ENCODE measurements at places on chromosomes 13 and 19.

DNA sequence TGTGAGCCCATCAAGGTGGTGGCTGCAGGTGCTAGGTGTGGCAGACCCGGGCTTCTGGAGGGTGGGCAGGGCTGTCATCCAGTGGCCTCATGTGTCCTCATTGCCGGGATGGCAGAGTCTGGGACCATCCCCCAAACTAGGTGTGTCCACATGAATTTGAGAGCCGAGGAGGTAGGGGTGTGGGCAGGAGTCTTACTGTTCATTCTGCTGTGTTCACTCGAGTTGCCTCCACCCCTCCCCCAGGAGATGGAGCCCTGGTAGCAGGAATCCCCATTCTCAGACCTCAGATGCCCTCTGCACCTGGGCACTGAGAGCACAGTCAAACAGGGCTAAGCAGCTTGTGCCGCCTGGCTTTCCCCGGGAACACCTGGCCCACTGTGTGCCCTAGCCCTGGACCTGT lies 22.4 kb downstream of the NAXD start:
- DNase-seq = no peak

- DNase-seq = peak; percentile 20
Observed at GRCh38 chr19:18785179-18786124, 5.7 kb downstream of the COMP start.

DNA sequence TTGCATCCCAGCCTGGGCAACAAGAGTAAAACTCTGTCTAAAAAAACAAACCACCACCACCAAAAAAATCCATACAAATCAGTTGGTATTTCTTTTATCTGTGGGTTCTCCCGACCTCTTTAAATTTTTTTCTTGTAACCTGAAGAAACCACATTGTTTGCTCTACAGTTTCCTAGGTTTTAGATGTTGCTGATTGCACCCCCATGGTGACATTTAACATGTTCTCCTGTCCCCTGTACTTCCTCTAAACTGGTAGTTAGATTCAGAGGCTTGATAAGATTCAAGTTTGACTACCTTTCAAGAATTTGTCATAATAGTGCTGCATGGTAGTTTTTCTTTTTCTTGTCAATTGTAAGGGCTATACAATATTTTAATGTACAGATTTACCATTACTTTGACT lies 24.0 kb downstream of the ALG5 start:
- no peak for DNase-seq

DNA sequence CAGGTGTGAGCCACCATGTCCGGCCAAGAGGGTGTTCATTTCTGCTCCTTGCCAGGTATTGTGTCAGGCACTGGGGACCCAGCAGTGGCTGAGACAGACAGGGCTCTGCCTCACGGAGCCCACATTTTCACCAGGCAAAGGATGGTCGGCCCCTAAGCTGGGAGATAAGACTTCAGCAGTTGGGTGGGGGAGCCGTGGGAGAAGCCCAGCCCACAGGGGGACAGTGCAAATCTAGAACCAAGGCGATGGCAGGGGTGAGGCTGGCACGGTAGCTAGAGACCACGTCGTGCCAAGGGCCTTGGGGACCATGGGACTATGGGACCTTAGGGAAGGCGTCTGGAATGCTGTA lies 8.3 kb downstream of the LSR start:
- no peak for DNase-seq

DNA sequence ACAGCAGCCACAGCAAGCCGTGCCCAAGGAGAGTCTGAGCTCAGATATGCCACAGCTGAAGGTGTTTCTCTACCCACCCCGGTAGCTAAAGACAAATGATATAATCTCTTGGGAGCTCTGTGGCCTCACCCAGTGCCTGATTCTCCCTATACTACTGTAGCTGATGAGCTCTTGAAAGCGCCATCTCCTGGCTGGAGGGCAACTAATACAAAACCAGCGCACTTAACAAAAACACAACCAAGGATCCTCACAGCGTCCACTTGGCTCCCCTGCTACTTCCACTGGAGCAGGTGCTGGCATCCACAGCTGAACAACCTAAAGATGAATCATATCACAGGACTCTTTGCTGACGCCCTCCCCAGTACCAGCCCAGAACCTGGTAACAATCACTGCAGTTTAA lies 1212.0 kb downstream of the PCDH17 start:
- DNase-seq = no peak

- no peak for DNase-seq
Observed at GRCh38 chr19:50702158-50702870, 17.3 kb downstream of the SHANK1 start.

- no peak for DNase-seq
Observed at GRCh38 chr19:5020368-5020767, 51.5 kb downstream of the KDM4B start.

DNA sequence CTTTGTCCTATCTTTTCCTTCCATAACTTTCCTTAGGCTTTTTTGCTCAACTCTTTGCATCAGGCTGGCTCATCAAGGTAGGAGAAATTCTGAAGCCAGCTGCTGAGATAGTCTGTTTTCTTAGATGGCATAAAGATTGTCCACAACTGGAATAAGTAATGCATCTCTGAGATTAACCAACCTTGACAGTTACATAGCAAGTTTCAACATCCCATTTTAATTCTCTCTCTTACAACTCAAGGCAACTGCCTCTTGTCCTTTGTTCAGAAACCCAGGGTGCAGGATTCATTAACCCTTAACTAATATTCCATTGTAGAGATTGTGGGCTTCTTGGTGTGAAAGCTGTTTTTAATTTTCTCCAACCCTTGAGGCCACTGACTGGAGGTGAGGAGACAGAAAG lies 239.2 kb downstream of the LACC1 start:
- DNase-seq = no peak

DNA sequence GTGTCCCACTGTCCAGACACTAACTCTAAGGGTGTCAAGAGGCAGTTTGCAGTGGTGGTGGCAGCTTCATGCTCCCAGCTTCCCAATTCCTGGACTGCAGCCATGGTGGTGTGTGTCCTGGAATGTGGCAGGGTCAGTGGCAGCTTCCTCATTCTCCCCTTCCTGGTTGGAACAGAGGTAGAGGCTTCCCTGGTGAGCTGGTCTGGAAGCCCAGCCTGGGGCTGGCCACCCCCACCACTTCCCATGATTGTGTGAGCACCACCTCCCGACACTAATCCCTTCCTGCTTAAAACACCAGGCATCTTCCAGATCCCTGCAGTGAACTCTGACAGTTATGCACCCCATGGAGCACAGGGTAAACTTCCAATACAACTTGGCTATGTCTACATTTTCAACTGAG lies 134.9 kb downstream of the RAP2A start:
- DNase-seq = no peak

GRCh38 chr13:25840261-25840660 lies 211.6 kb downstream of the SHISA2 start:
- no peak for DNase-seq

DNA sequence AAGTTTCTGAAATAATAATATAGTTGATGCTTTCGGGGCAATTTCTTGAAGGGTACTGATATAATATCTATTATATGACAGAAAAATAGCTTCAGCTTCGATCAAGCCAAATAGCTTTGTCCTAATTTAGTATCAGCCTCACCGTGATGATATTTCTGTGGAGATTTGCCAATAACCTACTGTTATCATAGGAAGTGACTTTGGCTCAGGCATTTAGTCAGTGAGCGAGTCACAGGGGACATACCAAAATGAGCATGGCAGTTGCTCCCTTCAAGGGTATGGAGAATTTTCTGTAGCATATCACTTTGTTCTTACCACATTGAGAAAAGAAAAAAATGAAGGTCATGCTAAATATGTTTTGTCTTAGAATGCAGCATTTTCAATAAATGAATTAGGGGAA lies 767.6 kb upstream of the SLITRK1 start:
- no peak for DNase-seq

DNA sequence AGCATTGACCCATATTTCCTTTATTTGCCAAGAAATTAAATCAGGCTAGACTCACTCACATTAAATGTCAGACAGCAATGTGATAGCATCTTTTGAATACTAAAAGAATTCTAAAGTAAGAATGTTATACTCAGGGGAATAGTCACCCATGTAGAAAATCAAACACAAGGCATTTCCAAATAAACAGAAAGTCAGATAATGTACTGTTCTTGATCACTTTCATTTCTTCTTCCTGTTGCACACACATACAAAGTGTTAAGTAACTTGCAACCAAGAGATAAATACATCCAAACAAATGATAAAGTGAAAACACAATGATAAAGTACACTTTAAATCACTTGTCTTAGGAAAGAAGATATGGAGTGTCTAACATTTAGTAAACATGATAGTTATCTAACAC lies 1366.6 kb upstream of the MIR17HG start:
- DNase-seq = no peak

GRCh38 chr13:25923217-25924085 lies 128.4 kb downstream of the SHISA2 start:
- DNase-seq = no peak

GRCh38 chr13:40120781-40121180 lies 465.3 kb downstream of the COG6 start:
- no peak for DNase-seq

DNA sequence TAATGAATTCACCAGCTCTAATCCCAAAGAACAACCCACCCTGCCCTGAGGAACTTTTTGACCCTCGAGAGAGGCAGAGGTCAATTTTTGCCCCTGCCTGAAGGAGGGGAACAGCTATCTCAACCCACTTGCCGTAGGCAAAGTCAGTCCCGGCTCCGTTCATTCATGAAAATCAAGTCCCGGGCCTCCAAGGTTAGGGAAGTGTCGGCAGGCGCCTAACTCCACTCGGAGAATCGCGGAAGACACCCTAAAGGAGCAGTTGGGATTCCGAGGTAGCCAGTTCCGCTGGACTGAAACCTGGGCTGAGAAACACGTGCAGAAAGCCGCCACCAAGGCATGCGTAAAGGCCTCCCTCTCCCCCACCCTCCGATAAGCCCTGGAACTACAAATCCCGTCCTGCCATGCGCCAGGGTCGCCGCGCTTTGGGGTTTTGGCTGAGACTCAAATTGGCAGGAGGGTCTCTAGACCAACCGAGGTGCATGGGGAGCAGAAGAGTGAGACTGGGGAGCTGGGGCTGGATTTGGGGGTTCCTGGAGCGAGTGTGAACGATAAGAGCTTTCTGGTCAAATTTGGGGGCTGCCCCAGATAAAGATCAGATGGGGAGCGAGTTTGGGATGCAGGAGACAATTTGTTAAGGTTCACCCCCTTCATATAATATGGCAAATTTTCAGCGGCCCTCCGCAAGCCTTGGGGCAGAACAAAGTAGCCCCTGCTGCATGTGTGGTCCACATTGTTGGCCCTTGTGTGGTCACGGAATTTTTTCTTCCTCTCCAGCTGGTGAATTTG lies at the start of gene TNPO2:
Gene TNPO2, minus strand, starts transcription at position 292 of the 786 bp plus-strand sequence. CDS start 2,955 bp downstream, outside the sequence.
- DNase-seq = peak; percentile 36

DNA sequence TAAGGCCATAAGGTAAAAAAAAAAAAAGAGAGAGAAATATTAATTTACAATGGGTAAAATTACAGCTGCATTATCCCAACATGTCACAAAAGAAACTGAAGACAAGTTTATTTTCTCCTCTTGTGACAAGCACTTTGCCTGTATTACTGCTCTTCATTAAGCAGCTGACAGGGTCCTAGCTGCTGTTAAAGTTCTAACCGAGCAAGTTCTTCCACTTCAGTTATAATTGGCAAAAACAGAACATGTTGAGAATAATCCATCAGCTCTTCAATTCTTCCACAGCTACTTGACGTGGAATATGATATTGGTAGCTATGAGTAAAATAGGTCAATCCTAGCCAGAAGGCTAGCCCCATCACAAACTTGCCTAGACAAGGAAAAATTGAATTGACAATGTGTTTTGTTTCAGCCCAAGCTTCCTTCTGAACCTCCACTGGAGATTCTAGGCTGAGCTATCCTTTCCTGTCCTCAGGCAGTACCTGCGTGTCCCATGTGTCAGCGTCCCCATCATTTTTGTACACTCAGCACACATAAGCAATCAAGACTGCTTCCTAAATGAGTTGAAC lies 32.2 kb upstream of the DOCK9 start:
- DNase-seq = no peak

DNA sequence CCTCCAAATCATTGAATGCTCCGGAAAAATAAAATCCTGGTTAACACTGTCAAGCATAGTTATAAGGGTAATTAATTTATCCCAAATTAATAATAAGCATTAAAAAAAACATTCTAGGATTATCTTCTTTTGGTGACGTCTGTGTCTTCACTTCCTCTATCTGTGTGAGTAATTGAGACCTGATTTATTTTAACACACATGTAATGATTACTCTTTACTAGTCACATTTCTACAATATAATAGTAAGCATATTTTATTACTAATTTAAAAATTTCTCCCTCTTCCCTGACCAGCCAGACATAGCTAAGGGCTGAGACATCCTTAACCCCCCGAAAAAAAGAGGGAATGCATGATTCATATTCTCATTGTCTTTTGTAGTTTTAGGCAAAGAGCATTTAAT lies 2.3 kb downstream of the FNDC3A start:
- DNase-seq = no peak

GRCh38 chr13:64551755-64552154 lies 2678.4 kb downstream of the PCDH9 start:
- no peak for DNase-seq

DNA sequence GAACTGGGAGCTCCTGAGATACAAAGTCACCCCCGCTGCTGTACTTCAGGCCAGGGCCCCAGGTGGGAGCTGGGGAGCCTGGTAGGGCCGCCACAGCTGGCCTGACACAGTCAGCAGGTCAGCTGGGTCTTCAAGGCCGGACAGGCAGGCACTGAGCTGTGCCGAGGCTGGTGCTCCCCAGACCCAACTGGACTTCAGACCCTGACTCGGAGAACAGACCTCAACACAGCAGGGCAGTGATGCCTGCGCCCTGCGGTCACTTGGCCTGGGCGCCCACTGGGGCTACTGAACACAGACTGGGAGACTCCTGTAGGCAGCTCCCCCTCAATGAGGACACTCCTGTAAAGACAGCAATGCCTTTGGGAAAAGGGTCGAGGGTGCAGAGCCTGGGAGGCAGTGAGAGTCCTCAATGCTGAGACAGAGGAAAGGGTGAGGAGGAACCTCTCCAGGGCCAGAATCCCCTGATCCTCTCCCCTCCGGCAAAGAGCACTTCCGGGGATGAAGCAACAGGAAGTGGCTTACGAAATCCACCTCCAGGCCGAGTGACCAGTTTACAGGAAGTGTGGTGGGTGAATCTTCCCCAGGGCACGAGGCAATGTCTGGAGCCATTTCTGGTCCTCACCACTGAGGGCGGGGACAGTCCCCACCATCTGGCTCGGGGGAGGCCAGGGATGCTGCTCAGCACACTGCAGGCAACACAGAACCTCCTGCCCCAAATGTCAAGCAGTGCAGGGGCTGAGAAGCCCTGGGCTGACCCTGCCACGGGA lies 40.8 kb upstream of the ISYNA1 start:
- peak; percentile 24 for DNase-seq

DNA sequence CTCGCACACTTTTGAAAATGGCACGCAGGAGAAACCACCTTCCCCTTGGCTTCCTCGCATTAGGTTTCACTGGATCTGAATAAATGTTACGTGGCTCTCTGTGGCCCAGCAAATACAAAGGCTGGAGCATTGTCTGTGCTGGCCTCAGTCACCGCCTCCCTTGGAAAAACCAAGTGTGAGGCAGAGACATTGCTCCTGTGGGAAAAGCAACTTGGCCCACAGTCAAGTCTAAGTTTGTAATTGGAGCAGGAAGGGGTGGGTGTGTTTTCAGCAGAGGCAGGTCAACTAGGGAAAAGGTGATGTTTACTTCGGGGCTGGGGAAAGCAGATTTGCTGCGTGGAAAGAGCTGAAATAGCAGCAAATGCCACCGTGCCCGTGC lies 101.6 kb downstream of the IRS2 start:
- DNase-seq = no peak

GRCh38 chr13:51786425-51787265 lies 17.3 kb downstream of the DHRS12 start:
- no peak for DNase-seq

- DNase-seq = no peak
Observed at GRCh38 chr13:50303963-50304721, 288.9 kb downstream of the KCNRG start.

- DNase-seq = no peak
Observed at GRCh38 chr13:27482983-27483382, 32.6 kb upstream of the MTIF3 start.

All from activated T-helper 1 cell treated with anti-CD3 and anti-CD28 coated beads, Interleukin-2, amount 50 U/mL, for 16 hours (primary cell).